ENCODE measurements at places on chromosomes 3 and 15. TPM values are rescaled to one million over a fixed set of nuclear protein-coding genes. Genes with fewer than 3 reads are reported as not detected.

DNA sequence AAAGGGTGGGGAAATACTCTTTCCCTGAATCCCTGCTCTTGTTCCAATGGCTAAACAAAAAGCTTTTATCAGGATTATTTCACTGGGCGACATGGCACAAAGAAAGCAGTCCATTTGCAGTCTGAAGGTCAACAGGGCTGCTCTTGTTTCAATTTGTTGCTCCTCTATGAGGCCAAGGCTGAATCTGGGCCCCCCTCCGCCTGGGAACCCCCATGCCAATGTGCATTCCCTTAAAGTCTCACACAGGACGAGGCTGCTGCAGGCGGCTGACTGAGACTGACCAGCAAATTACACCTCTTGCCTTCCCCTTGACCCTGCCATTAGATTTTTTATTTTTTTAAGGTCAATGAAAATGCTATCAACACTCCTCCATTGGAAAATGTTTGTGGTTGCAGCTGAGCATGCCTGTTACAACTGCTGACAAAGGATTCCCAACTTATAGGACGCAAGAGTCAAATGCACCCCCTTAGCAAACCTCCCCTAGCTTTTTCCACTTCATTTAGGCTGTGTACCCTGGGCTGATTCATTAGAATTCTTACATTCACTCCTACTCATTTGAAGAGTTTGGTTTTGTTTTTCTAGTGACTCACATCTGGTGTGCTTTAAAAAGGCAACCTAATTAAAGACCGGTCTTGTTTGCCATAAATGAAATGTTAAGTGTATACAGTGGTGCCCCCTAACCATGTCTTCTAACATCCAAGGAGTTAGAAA lies 60.8 kb upstream of the ARHGEF3 start:
- DNase-seq, result no peak
- no peaks in the 10 kb centered on the region for H3K27me3 ChIP-seq
- no peak overlapping the region for H3K4me3 ChIP-seq
- no peaks in the 10 kb centered on the region for H3K4me1 ChIP-seq

- no peak overlapping the region for H3K27ac ChIP-seq
- DNase-seq, result no peak
- no peaks in the 10 kb centered on the region for H3K36me3 ChIP-seq
Observed at GRCh38 chr15:101378171-101378755, 83.2 kb upstream of the SNRPA1 start.

GRCh38 chr3:112675349-112675748 lies 34.4 kb upstream of the CCDC80 start:
- no peak overlapping the region for H3K27ac ChIP-seq
- no peak for DNase-seq
- H3K36me3 ChIP-seq, result no peaks in the 10 kb centered on the region
- no peaks in the 10 kb centered on the region for H3K27me3 ChIP-seq
- H3K4me1 ChIP-seq, result no peaks in the 10 kb centered on the region
- H3K4me3 ChIP-seq, result no peak overlapping the region

DNA sequence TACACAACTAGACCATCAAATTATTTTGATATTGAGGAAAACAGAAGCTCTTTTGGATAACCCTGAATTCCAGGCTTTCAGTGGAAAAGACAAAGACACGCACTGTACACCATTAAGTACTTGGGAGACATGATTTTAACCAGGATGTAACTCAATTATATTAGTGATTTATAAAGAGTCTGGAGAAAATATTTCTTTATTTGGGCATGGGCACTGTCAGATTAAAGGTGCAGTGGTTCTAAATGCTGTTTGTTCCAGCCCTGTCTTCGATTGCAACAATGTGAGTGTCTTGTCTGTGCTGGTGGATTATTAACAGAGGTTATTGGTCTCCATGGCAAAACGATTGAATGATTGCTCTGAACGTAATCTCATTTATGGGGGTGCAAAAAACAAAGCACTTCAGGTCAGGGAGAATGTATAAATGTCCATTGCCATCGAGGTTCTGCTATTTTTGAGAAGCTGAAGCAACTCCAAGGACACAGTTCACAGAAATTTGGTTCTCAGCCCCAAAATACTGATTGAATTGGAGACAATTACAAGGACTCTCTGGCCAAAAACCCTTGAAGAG lies at the start of gene TM4SF4:
TSS of gene TM4SF4 (plus strand) at position 448 of the 568 bp plus-strand sequence. CDS start 181 bp downstream, outside the sequence.
- H3K36me3 ChIP-seq, result no peaks in the 10 kb centered on the region
- no peaks in the 10 kb centered on the region for H3K27me3 ChIP-seq
- DNase-seq, result no peak
- H3K4me1 ChIP-seq, result peaks cover 14% of the 10 kb centered on the region
- H3K4me3 ChIP-seq, result no peak within 1 kb of the TSS

- no peaks in the 10 kb centered on the region for H3K4me1 ChIP-seq
- H3K4me3 ChIP-seq, result no peak overlapping the region
- DNase-seq, result no peak
- H3K27ac ChIP-seq, result no peak overlapping the region
Observed at GRCh38 chr3:117762621-117763037, 1053.0 kb downstream of the TUSC7 start.

DNA sequence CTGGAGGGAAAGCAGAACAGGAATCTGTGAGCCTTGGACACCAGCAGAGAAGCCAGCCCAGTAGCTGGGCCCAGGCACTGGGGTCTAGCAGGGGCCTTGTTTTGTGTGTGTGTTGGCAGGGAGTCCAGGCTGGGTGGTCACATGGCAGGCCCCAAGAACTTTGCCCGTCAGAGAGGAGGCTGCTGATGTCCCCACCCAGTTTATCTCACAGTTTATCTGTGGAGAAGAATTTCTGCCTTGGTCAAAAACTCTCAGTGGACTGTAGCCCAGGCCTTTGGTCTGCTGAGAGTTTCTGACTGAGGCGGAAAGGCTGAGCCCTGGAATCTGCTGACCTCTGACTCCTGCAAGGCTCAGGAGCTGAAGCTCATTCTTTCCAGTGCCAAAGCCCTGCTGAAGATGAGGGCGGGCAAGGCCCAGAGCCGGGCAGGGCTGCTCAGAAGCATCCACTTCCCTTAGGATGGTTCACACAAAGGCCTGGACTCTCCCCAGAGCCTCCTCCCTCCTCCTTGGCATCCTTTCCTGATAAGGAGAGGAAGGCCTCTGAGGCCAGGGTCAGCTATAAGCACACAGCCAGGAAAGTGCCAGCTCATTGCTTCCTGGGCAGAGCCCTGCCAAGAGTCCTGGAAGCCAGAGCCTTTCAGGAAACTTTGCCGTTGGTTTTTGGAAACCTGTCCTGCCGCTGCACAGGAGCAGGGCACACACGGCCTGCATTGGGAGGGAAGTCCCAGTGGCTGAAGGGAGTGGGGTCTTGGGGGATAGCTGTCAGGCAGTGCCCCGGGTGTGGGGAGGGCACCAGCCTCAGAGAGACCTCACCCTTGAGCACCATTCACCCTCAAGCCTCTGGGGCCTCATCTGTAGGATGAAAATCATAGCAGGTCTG lies 37.2 kb upstream of the SLCO2A1 start:
- H3K27ac ChIP-seq, result no peak overlapping the region
- H3K27me3 ChIP-seq, result no peaks in the 10 kb centered on the region
- H3K36me3 ChIP-seq, result no peaks in the 10 kb centered on the region
- DNase-seq, result peak; percentile 64
- no peak overlapping the region for H3K4me3 ChIP-seq
- H3K4me1 ChIP-seq, result no peaks in the 10 kb centered on the region

DNA sequence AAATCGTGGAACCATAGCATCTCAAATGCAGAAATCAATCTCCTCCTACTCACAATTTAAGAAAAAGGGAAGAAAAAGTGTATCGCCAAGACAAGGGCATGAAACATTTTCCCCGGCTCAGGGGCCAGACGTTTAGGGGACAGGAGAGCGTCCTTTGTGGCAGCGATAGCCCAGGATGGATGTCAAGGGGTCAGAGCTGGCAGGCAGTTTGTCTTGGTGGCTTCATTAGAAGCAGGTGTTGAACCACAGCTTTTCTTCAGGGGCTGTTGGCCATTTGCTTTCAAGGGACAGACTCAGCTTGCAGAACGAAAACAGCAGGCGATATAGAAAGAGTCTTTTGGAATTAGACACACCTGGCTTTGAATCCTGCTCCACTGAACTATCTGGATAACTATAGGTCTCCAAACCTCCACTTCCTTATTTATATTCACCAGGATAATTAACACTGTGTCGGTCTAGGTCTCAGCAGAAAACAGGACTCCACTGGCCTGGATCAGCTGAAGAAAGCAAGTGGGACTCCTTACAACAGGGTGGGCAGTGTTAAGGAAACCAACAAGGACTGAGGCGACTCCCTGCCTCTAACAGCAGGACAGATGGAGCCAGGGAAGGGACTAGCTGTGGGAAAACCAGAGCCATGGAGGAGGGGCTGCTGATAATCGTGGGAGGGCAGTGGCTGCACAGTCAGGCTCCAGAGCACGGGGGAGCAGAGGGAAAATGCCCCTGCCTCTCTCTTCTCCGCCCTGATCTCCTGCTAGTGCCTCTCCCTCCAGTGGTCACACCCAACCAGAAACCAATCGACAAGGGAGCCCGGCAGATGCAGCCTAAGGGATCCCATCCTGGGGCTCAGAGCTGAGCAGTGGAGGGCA lies 123.6 kb downstream of the LIPC start:
- no peak overlapping the region for H3K27ac ChIP-seq
- no peaks in the 10 kb centered on the region for H3K27me3 ChIP-seq
- H3K4me1 ChIP-seq, result no peaks in the 10 kb centered on the region
- H3K36me3 ChIP-seq, result no peaks in the 10 kb centered on the region
- H3K4me3 ChIP-seq, result no peak overlapping the region
- peak; percentile 57 for DNase-seq

- no peaks in the 10 kb centered on the region for H3K4me1 ChIP-seq
- no peak overlapping the region for H3K27ac ChIP-seq
- no peaks in the 10 kb centered on the region for H3K27me3 ChIP-seq
- no peaks in the 10 kb centered on the region for H3K36me3 ChIP-seq
Observed at GRCh38 chr3:126258670-126259069, 78.3 kb upstream of the ALDH1L1 start.

DNA sequence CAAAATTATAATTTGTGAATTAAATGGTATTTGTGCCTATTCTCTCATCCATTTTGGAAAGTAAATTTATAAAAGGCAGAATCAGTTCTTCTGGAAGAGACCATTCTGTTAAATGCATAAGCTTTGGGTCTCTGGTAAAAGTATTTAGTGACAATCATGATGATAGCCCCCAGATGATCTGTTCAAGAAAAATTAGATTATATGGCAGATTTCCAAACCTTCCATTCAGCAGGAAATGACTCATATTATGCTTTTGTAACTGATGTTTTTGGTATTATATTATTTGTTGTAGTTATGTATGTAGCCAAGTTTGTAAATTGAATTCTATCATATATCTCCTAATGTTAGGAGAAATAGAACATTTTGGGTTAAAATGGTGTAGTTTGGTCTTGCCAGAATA lies 340.8 kb upstream of the DPH6 start:
- H3K27ac ChIP-seq, result no peak overlapping the region
- H3K27me3 ChIP-seq, result no peaks in the 10 kb centered on the region
- no peaks in the 10 kb centered on the region for H3K36me3 ChIP-seq
- DNase-seq, result no peak
- H3K4me1 ChIP-seq, result no peaks in the 10 kb centered on the region

GRCh38 chr3:37577697-37578096 lies 284.0 kb upstream of the CTDSPL start:
- no peaks in the 10 kb centered on the region for H3K27me3 ChIP-seq
- peaks cover 24% of the 10 kb centered on the region for H3K4me1 ChIP-seq
- H3K4me3 ChIP-seq, result no peak overlapping the region
- no peak for DNase-seq

DNA sequence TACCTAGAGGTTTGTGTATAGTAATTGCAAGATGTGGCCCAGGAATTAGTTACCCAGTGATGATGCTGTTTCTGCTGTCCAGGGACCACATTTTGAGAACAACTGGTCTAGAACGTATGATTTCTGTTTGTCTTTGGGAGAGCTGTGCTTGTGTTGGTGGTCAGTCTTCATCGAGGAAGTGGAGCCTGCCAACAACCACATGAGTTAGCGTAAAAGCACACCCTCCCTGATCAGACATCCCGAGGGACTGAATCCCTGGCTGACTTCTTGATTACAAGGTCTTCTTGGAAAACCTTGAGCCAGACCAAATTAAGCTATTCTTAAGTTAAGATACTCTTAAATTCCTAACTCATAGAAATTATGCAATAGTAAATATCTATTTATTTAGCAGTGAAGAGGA lies 81.7 kb upstream of the ZPLD1 start:
- H3K36me3 ChIP-seq, result no peaks in the 10 kb centered on the region
- no peak overlapping the region for H3K27ac ChIP-seq
- no peak overlapping the region for H3K4me3 ChIP-seq
- DNase-seq, result no peak
- no peaks in the 10 kb centered on the region for H3K4me1 ChIP-seq
- no peaks in the 10 kb centered on the region for H3K27me3 ChIP-seq

- no peak for DNase-seq
- H3K4me3 ChIP-seq, result no peak overlapping the region
- no peaks in the 10 kb centered on the region for H3K4me1 ChIP-seq
- H3K27ac ChIP-seq, result no peak overlapping the region
Observed at GRCh38 chr15:58498821-58499580, 67.2 kb downstream of the LIPC start.

DNA sequence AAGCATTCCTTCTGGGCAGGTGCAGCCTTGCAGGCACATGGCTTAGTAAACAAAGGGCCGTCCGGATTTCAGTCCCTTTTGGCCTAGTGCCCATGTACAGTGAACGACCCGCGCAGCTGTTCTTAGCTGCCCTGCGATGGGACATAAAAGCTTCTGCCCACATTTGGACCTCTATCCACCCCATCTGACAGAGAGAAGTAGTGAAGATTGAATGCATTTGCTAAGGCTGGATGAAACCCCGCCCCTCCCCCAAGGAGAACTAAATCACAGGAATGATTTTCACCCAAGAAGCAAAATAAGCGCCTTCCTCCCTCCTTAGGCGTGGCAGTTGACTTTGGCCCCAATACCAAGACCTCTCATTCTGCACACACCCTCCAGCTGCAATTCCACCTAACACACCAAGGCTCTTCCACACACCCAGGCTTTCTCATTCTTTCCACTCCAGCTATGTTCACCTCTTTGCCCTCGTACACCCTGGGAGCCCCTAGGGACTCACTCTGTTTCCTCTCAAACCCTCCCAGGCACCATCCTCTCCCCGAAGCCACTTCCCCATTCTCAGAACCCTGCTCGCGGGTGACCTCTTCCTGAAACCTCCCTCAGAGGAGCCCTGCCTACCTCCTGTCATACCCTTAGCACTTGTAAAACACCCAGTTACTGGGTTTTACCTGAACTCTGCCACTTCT lies 14.1 kb upstream of the HRH1 start:
- H3K27me3 ChIP-seq, result no peaks in the 10 kb centered on the region
- no peaks in the 10 kb centered on the region for H3K36me3 ChIP-seq
- no peak for DNase-seq
- no peak overlapping the region for H3K4me3 ChIP-seq
- no peak overlapping the region for H3K27ac ChIP-seq
- H3K4me1 ChIP-seq, result no peaks in the 10 kb centered on the region

GRCh38 chr15:39174332-39174731 lies 406.5 kb upstream of the THBS1 start:
- H3K27ac ChIP-seq, result no peak overlapping the region
- no peaks in the 10 kb centered on the region for H3K36me3 ChIP-seq
- no peaks in the 10 kb centered on the region for H3K27me3 ChIP-seq

Gene GOLGA8J
- not detected for total RNA-seq

Gene GNAT1
- not detected for total RNA-seq

Gene LHFPL4
- total RNA-seq, result not detected

Gene ACAN
- 0.16 TPM for total RNA-seq

Gene LDHAL6B
- total RNA-seq, result not detected
